D721Med (cell line): ENCODE measurements at places on chromosomes 4 and X.

DNA sequence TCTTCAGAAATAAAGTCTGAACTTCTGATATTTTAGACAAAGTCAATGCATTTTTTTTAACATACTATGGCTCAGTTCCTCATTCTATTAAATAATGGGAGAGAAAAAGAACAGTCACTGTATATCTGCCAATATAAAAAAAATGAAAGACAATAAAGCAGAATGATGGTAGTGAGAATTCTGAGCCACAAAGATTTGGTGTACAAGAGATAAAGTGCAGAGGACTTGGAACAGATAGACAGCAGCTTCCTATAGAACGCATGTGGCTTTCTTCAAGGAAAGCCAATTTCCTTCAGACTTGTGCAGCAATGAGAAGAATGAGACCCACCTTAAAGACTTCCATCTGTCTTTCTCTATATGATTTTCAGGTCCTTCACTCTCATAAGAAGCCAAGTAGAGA, 39.7 kb downstream of the RASGEF1B start:
- DNase-seq: no peak

GRCh38 chrX:130772776-130773143, 130.2 kb downstream of the ENOX2 start:
- DNase-seq: no peak

DNA sequence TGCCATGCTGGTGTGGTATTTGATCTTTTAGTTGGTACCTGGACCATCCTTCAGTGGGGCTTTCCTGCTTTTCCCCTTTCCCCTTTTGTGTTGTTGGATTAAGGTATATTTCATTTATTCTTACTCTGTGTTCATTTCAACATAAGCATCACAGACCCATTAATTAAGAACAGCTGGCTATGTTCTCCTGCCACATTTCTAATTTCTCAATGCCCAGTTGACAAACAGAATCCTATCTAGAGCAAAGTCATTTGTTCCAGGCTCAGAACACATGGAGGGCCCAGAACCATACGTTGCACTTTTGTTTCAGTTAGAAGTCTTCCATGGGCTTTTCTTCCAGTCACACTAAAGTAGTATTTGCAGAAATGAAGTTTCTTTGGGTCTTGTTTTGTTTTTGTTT, 46.1 kb upstream of the EOLA2 start:
- DNase-seq: no peak

- no peak for DNase-seq
Measured at GRCh38 chr4:12319765-12320164, 891.1 kb upstream of the HS3ST1 start.

GRCh38 chr4:167939863-167940616, 152.3 kb upstream of the ANXA10 start:
- DNase-seq: no peak

GRCh38 chr4:30402276-30402675, 317.9 kb upstream of the PCDH7 start:
- no peak for DNase-seq

DNA sequence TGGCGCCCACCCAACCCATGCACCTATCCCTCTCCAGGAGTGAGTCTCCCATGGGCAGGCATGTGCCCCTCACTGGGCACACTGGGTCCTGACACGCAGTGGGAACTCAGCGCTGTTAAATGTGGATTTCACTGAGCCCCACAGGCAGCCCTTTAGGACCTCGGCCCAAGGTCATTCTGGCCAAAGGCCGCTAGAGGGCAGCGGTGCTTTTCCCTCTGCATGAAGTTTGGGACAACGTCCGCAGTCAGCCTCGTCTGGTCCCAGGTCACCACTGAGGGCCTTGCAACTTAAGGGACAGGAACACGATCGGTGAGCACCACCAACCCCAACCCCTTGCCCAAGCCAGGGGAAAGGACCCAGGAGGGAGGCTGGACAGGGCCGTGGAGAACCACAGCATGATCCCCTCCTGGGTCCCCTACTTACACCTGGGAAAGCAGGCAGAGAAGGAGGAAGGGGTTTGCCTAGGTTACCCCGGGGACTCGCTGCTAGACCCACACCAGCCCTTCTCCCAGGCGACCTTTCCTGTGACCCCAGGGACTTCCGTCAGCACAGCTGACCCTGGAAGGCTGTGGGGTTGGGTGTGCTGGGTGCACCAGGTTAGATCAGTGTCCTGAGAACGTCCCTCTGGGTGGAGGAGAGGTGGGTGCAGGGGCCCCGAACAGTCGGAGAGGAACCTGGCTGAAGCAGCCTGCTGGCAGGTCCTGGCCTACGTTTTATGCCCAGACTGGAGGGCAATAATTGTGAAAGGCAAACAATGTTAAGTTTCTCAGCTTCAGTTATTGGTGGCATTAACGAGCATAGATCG, 24.0 kb downstream of the CYTL1 start:
- DNase-seq: peak; percentile 62

DNA sequence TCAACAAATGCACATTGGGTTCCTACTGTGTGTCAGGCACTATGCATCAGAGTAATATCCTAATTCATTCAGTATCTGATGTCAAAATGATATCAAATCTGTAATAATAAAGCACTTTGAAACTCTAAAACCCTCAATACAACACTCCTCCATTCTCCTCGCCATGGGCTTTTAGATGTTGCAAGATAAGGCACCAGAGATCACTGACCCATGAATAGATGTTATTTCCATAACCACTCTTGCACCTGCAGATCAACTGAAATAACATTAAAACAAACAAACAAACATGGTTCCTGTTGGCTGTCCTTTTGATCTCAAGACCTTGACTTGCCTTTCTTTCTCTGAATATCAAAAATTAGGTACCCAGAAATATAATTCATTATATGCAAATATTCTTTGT, 100.2 kb downstream of the MAB21L2 start:
- DNase-seq: no peak

DNA sequence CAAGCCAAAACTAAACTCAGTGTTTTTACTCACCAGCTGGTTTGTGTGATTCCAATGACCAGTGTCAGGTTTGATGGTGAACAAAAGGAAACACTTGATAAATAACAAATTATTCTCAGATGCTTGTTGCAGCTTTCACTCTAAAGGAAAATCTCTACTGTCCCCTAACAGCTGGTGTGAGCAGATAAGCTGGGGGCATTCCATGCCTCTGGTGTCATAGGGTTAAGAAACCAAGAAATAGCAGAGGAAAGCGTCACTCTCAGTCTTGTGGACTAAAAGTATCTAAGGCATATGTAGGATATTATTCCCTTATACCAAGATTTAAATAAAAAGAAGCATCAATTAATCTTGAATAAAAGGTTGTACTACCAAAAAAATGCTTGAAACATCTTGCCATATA, 24.3 kb downstream of the TRPC5 start:
- no peak for DNase-seq

GRCh38 chr4:7507381-7507780, 72.7 kb upstream of the PSAPL1 start:
- no peak for DNase-seq

- no peak for DNase-seq
Measured at GRCh38 chrX:39427906-39428305, 626.6 kb downstream of the MID1IP1 start.

GRCh38 chr4:40789031-40789430, 39.3 kb downstream of the NSUN7 start:
- no peak for DNase-seq

- no peak for DNase-seq
Measured at GRCh38 chr4:118957722-118958445, 69.2 kb downstream of the SYNPO2 start.

DNA sequence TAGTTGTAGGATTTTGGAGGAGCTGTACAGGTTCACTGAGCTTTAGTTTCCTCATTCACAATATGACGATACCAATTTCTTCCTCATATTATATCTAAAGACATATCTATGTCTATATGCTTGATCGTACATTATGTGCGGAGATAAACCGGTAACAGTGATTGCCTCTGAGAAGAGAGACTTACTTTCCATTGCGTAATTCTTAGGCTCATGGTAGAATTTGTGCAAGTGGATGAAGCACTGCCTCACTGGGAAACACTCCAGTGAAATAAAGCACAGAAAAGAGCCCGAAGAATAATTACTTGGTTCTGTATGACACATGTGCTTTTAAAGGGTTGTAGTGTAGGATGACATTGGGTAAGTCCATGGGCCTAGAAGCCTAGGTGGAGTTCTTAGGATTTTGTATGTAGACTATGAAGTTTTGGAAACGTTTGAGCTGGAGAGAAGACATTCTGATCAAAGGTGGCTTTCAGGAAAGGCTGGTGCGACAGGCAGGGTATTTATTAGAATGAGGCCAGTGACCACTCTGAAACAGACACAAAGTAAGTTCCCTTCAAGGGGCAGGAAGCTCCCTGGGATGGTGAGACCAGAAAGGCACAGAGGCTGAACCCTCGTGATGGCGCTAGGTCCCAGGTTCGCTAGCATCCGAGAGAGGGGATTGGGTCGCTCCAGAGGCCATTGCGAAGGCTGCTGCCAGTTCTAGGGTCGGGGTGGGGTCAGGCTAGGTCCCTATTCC, 649 bp upstream of the VBP1 start:
- no peak for DNase-seq

GRCh38 chr4:135185256-135185655, 983.7 kb upstream of the PABPC4L start:
- DNase-seq: no peak

DNA sequence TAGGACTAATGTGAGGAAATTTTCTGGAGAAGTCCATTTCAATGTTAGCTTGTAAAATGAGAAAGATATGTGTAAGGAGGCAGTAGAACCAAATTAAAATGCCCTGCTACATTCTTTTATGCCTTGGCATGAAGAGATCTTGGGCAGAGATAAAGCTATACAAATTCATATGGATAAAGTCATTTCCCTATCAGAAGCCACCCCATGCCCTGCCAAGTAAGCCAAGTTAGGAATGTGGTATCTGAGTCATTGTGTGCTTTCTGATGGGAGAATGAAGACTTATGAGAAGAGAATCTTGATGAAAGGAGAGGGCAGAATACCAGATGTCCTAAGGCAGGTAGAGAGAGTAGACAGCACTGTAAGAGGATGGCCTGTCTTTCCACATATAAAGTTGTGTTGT, 83.7 kb downstream of the TEX13A start:
- DNase-seq: no peak

DNA sequence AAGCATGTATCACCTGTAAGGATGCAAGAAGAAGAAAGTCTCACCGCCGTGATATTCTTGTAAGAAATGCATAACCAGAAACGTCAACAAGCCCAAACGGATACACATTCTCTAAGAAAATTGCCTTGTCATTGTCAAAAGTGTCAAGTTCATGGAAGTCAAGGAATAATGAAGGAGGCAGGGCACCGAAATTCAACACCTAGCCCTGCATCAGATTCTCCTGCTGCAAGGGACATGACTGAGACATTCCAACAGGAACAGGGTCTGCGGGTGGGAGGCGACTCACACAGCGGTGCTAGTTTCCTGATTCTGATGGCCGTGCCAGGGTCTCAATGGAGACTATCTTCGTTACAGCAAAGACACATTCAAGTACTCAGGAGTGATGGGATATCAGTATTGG, 26.7 kb downstream of the IRF2 start:
- no peak for DNase-seq
